Stimulated activated CD8-positive, alpha-beta memory T cell treated with anti-CD3 and anti-CD28 coated beads, Interleukin-4, amount 100 ng/mL, for 1 hour (primary cell): ENCODE measurements at places on chromosomes 16 and 17.

DNA sequence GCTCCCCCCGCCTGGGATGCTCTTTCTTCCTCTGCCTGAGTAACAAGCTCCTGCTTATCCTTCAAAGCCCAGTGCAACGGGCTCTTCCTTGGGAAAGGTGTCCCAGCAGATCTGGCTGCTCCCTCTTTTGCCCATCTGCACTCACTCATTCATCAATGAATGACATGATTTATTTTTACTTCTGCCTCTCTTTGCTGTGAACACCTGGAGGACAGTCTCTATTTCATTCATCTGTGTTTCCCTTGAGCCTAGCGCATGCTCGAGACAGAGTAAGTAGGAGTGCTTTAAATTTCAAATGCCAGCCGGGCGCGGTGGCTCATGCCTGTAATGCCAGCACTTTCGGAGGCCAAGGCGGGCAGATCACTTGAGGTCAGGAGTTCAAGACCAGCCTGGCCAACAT, 22.0 kb upstream of the GINS2 start:
- DNase-seq = no peak

- DNase-seq = no peak
Measured at GRCh38 chr16:71672125-71672524, 46.1 kb downstream of the MARVELD3 start.

DNA sequence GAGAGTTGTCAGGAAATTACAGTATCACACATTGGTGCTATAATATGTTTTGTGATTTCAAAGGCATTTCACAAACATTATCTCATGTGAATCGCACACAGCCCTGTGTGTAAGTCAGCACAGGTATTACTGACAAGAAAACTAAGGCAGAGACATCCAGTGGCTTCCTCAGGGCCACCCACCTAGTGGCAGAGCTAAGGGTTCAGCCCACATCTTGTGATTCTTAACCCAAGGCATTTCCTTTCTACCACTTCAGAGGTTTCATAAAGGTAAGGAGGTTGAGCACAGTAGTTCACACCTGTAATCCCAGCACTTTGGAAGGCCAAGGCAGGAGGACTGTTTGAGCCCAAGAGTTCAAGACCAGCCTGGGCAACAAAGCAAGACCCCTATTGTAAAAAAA, 58.2 kb downstream of the STX8 start:
- no peak for DNase-seq

DNA sequence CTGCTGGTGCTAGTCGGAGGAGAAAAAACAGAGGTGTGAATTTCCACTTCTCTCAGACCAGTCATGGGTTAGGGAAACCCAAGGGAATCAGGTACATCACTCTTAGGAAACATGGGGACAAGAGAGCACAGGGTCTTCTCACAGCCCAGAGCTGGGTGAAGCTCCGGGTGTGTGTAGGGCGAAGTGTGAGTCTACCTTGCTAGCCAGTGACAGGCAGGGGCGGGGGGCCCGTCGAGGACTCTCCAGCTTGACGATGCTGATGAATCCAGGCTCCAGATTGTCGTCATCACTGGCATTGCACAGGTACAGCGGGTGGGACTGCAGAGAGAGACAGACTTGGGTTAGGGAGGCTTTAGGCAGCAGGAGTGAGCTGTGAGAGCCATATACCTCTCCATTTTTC, 18.7 kb upstream of the SUPT4H1 start:
- no peak for DNase-seq

GRCh38 chr17:59893676-59894100, 767 bp downstream of the RPS6KB1 start:
- no peak for DNase-seq

DNA sequence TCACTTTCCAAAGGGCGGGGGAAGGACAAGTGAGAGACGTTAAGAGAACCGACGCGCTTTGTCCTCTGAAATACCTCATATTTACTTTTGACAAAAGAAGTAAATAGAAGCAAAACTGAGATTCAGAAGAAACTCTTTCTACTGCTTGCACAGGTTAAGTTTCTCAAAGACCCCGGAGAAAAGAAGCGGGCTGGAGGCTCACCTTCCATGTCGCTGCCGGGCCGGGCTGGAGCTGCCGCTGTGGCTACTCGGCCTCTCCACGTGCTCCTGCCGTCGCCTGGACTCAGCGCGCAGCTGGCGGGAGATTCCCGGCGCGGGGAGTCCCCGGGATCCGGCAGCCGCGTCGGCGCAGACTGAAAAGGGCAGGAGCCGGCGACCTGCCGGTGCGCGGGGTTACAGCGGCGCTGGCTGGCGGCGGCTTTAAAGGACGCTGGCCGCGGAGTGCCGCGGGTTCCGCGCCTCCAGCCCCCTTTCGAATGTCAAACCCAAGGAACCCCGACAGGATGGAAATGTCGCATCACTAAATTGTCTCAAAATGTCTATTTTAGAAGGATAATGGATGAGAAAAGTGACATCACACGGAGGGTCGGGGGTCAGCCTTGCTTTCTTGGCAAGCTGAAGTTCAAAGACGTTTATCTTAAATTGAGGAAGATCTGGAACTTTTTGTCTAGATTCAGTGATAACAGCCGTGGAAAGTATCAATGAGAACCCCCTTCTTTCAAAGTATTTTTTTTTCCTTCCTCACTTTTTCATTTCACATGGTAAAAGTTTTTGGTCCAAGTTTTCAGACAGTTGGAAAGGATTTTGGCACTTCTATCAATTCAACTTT, at the start of gene IKZF3:
Gene IKZF3 (minus strand): TSS at position 395 of the 829 bp plus-strand sequence. CDS start 186 bp downstream, at position 209.
- DNase-seq = peak; percentile 70

DNA sequence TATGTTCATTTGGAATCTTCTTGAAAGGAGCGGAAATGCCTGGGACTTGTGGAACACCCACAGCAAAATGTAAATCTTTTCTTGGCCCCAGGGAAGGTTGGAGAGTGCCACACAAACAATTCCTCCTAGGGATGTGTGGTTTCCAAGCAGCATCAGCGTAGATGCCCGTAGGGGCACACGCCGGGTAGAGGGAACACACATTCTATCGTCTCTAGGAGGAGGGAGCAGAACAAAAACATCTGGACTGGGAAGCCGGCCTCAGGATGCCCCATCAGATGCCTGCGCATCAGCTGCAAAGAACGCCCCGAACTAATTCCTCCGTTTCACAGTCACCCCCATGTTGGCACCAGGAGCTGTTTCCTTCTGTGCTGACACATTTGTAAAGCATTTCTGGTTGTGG, 357.9 kb upstream of the ZFHX3 start:
- DNase-seq = no peak

DNA sequence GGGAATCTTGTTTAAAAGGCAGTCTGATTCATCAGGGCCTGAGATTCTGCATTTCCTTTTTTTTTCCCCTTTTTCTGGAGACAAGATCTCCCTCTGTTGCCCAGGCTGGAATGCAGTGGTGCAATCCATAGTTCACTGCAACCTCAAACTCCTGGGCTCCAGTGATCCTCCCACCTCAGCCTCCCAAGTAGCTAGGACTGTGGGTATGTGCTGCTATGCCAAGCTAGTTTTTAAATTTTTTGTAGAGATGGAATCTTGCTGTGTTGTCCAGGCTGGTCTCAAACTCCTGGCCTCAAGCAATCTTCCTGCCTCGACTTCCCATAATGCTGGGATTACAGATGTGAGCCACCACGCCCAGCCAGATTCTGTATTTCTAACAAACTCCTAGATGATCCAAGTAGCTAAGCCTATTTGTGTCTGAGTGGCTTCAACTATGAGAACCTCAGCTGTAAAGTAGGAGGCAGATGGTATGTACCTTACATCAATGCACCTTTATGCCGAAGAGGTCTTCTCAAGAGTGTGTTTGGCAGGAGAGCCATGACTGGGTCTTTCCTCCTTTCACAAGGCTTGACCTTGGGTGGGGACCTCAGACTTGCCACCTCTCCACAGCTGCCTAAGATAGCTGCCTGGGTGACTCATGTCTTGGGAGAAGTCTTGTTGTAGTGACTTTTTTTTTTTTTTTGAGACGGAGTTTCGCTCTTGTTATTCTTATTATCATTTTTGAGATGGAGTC, 10.9 kb downstream of the LDAF1 start:
- no peak for DNase-seq

DNA sequence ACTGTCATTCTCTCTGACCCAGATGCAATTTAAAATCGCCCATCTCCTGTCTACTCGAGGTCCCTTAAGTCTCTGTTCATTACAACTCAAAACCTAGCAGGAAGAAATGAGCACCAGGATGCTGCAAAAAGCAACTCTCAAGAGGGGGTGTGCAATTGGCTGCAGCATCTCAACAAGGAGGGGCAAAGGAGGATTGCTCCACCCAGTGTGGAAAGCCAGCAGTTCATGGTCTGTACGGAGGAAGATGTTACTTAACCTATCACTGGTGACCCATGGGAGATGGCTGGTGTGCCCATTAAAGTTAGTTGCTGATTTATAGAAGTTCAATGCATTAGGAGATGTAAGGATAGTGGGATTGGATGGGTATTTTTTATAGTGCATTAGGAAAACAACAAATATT, 147.4 kb downstream of the CDK5R1 start:
- DNase-seq = no peak

DNA sequence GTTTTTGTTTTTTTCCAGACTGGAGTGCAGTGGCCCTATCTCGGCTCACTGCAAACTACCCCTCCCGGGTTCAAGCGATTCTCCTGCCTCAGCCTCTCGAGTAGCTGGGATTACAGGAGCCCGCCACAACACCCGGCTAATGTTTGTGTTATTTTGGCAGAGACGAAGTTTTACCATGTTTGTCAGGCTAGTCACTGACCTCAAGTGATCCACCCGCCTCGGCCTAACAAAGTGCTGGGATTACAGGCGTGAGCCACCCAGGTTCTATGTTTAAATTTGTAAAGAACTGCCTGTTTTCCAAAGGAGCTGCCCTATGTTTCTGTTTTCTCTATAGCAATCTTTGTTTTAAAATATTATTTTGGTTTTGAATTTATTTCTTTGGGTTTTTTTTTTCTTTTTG, 13.8 kb upstream of the C16orf87 start:
- no peak for DNase-seq

GRCh38 chr16:79452671-79453070, 147.9 kb downstream of the MAF start:
- DNase-seq = no peak

DNA sequence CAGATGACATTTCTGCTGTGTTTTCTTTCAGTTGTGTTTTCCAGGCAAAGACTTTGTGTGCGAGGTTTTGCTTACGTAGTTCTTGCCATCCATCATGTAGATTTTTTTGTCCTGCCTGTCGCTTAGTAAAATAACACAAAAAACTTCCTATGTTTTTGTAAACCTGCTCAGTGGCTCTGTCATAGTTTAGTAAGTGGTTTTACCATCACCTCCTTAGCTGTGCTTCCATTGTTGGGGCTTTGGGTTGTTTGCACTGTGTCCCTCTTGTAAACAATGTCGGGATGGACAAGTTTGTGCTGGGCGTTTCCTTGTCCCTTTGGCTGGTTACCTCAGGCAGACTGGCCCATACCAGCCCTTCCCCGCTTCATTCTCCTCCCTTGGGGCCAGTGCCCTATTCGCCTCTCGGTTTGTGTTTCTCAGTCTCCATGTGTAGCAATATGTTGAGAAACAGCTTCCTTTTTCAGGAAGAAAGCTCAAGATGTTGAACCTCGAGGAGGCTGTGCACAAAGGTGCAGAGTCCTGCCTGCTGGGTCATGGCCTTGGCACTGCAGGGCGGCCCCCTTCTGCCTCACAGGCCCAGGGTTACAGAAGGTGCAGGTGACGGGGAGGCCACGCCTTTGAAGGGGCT, 74.6 kb downstream of the KSR1 start:
- DNase-seq = no peak

- DNase-seq = no peak
Measured at GRCh38 chr17:8628172-8628571, 2.4 kb downstream of the MYH10 start.
